Stromal cell of bone marrow (primary cell): ENCODE measurements at places on chromosomes 5 and 9.
A peak's percentile ranks its signal among the peaks of the same experiment; 100 is the strongest.

- no peak for DNase-seq
Observed at GRCh38 chr9:114029311-114030170, 48.6 kb downstream of the AMBP start.

DNA sequence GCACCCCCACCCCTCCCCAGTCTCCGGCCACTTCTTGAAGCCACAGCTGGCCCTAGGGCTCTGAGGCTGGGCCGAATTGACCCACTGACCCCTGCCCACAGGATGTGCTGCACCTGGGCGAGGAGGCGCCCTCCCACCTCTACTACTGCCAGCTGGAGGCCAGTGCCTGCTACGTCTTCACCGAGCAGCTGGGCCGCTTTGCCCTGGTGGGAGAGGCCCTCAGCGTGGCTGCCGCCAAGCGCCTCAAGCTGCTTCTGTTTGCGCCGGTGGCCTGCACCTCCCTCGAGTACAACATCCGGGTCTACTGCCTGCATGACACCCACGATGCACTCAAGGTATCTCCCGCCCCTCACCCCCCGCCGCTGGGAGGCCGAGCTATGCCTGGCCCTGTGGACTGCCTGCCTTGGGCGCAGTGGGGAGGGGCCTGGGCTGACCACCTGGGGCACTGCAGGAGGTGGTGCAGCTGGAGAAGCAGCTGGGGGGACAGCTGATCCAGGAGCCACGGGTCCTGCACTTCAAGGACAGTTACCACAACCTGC is 21.3 kb downstream of the HK3 start:
- DNase-seq: no peak

GRCh38 chr9:6272229-6272598 is 56.0 kb upstream of the TPD52L3 start:
- DNase-seq: peak; percentile 77

GRCh38 chr5:135880278-135880677 is 15.4 kb downstream of the IL9 start:
- DNase-seq: no peak

DNA sequence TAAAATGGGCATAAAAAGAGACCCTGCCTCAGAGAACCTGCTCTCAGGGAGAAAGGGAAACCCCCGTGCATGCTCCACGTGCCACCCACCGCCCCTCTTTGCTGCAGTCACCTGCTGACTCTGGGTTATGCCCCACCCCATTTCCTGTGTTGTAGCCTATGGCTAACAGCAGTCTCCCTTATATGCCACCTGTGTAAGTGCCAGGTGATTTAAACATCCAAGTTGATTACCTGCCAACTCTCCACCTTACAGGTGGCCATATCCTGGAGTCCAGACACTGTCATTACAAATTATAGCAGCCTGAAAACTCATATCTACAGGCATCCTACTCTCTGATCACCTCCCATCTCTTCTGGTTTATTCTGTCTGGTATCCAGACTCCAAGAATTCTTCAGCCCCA is 242.6 kb downstream of the HSPA4 start:
- no peak for DNase-seq

DNA sequence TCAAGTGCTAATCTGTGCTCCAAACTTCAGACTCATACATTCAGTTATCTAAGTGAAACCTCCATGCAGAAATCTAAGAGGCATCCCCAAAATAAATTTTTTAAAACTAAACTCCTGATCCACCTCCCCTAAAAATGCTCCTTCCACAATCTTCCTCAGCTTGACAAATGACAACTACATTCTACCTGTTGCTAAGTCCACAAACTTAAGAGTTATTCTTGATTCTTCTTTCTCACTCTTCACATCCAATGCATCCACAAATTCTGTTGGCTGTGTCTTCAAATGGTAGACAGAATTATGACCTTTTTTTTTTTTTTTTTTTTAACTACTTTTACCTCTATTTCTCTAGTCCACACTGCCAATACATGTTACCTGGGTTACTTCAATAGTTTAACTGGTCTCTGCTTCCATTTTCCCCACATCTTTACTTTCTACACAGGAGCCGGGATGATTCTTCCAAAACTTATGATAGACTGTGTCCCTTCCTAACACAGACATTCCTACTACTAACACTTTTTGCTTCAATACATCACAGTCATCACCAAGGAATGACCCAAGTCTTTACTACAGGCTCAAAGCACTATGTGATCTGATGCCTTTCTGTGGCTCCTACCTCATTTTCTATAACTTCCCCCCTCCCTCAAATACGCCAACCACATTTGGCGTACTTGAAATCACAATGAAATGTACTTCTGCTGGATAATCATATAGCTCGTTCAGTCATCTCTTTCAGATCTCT is 143.6 kb downstream of the PDE4D start:
- no peak for DNase-seq

DNA sequence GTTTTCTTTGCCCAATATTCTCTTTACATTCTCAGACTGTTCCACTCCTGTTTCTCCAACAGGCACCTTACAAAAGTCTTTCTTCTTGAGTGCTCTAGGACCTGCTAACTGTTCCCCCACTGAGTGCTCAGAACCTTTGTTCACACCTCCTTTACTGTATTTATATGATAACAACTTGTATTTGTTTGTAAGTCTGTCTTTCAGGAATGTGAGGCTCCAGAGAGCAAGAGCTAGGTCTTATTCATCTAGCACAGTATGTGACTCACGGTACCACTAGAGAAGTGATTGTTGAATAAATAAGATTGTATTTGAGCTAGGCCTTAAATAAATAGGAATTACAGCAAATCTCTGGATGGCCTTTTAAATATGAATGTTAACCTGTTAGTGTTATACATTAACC is 42.5 kb upstream of the MYOT start:
- no peak for DNase-seq

DNA sequence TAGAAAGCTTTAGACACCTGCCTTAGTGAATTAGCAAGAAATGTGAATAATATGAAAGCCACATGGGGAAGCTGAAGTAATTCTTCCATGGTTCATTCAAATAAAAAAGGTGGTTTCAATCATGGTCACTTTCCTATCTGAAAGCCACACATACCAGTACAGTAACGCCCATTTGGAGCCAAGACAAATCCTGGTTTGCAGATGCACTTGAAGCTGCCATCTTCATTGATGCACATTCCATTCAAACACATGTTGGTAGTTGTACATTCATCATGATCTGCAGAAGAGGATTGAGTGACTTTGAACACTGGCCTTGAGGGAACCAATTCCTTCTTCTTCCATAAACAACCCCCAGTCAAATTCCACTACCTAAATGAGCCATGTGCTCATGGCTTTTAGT is 161.5 kb downstream of the FBN2 start:
- DNase-seq: no peak

- no peak for DNase-seq
Observed at GRCh38 chr5:172574871-172575223, 66.2 kb upstream of the NEURL1B start.

DNA sequence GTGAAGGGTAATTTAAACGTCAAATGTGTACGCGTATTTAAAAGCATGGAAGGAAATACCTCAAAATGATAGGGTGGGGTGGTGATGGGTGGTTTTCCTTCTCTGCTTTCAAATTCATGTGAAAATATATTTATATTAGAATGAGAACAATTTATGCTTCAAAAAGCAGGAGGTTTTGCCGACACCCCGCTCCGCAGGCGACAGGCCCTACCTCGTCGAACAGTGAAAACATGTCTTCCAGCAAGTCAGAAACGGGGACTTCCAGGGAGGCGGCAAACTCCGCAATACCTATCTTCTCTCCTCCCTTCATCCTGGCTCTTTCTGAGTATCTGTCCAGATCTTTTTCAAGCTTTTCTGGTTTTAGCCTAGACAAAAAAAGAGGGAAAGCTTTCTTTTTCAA is 28.5 kb upstream of the SLC6A3 start:
- no peak for DNase-seq

DNA sequence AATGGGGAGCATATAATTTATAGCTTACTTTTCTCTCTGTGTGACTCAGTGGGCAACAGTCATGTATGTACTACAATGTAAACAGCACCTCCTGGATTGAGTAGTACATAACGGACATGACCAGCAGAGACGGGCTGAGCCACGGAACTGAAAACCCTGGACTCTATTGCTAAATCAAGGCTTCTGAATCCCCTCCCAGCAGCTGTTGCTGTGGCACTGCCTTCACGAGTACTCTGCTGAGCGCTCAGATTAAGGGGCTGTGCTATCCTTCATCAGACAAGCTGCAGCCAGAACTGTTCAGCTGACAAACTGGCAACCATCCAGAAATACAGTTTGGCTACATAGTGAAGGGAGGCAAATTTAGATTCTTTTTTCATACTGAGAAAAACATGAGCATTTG is 131.3 kb upstream of the CCDC180 start:
- no peak for DNase-seq

DNA sequence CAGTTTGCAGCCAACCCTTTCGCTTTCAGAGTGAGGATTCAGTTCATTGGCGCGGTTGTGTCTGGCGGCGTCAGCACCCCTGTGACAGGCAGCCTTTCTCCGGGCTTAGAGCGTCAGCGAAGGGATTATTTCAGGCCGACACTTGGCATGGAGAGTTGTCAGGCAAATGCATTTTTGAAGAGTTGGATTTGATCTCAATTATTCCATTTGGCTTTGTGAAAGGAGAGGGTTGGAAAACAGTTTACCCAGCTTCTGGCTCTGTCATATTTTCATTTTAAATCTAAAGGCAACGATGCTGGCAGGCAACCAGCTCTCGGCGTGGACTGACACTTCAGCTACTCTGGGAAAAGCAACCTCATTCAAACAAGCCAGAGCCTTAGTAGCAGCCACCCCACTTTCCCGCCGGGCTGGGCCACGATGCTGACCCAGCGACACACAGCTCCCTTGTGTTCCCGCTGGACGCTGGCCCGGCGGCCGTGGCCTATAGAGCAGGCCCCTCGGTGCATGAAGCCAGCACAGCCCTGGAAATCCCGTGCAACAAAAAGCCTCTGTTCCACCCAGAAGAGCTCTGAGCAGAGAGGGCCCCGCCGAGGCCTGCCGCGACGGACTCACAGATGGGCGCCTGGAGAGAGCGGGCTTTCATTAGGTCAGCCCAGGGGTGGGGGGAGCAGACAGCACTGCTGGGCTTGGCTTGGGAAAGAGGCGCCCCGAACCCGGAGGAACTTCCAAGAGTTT is 28.9 kb upstream of the LPCAT1 start:
- DNase-seq: no peak

DNA sequence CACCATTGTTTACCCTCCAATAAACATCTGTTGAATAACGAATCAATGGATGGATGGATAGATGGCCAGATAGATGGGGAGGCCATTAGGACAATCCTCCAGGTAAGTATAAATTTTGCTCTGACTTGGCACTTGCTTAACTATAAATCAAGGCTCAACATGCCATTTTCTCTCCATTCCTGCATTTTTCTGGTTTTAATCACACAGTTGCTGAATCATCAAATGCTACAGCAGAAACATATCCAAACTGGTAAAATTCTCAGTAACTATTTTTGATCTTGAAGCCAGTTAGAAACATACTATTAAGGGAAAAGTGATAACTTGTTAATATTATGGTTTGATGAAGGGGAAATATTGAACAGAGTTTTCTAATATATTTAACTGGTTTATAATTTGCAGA is 71.5 kb upstream of the MTAP start:
- DNase-seq: no peak

DNA sequence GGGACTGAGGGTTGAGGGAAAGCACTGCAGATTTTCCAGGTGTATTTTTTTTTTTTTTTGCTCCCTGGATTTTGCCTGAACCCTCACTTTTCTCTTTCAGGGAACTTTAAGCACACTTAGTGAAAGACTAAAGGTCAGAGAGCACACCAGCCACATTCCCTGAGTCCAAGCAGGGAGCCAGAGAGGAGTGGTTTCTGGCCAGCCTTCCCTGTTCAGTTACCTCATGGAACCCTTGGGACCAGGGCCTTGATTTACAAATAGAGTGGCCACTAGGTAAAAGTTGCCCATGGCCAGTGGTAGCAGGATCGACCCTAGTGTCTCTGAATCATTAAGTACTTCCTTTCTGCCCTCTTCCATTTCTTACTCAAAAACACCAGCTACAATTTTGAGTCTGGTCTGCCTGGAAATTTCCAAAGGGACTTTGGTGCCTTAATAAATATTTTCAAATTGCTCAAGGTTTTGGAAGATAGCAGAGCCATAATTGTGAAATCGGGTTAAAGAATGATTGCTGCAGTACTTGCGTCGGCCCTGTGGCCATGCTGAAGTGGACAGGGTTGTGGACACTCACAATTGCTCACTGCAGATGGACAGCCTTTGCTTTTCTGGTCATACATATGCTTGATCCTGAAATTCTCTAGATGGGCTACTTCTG is 14.5 kb downstream of the PALM2AKAP2 start:
- DNase-seq: peak; percentile 27

DNA sequence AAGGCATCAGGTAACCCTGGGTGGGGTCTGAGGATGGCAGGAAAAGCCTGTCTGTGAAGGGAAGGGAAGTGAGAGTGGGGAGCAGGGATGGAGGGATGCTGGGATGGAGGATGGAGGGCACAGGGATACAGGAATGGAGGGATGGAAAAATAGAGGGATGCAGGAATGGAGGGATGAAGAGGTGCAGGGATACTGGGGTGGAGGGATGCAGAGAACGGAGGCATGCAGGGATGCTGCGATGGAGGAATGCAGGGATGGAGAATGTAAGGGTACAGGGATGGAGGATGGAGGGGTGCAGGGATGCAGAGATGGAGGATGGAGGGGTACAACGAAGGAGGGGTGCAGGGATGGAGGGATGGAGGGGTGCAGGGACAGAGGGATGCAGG is 9.1 kb downstream of the PTGES2 start:
- no peak for DNase-seq

DNA sequence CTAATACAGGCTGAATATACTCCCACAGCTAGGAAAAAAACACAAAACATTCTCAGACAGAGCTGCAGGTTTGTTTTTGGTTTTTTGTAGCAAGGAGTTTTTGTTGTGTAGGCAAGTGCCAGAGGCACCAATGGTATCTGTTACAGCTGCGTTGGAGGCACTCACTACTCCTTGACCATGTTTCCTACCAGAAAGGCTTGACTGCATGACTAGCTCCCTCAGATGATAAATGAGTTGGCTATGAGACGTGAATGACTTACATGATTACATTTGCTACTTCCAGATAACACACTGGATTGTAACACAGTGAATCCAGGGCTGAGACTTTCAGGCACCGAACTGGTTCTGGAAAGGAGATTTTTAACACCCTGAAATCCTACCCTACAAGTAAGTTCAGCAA is 18.8 kb downstream of the GZMK start:
- no peak for DNase-seq

DNA sequence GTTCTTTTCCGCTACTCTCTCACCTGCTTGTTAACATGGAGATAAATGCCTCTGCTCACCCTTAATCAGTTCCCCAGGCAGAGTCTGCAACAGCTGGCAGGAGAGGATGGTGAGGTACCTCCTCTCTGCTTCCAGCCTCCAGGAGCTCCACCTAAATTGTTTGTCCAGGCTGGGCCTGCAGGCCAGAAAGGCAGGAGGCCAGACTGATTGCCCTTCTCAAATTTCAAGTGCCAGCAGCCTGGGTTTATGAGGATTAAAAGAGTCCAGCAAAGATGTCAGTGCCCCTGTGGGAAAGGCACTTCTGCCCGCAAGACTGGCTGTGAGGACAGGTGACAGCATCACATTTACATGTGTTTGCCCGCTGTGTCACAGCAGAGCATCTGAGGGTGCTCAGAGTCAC is 19.8 kb downstream of the CORO2A start:
- no peak for DNase-seq
